ENCODE measurements at places on chromosomes 16 and 17.

DNA sequence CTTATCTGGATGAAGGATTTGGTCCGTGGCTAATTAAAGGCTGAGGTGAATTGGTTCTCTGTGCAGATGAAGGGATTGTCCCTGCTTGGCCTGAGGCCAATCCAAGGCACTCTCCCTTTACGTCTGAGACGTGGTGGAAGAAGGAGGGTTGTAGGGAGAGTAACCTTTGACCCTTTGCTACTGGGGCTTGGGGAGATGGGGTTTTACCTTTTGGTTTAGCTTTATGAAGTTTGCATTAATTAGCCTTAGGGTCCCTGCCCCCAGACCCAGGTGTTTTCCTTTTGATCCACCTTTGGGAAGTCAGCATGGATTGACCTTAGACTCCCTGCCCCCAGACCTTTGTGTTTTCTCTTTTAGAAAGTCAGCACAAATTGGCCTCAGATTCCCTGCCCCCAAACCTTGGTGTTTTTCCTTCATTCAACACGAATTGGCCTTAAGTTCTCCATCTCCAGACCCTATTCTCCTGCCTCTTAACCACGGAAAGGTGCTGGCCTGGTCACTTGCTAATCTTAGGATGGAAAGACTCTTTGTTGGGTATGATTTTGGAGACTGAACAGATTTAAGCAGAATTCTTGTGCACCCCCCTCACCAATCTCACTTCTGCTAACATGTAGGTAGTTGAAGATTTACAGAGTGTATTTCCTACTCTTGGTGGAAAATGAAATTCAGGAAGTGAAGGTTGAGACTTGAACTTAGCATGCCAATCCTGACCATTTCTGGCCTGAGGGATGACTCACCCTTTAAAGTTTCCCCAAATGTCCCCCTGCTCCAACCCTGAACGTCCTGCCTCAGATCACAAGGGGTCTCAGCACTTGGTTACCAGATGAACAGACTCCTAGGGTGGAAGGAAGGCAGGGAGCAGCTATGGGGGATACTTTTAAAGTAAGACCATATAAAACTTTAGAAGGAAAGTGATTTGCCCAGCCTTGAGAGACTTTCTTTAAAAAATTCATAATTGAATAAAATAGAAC is 23.1 kb upstream of the MMD start:
- DNase-seq, result no peak

DNA sequence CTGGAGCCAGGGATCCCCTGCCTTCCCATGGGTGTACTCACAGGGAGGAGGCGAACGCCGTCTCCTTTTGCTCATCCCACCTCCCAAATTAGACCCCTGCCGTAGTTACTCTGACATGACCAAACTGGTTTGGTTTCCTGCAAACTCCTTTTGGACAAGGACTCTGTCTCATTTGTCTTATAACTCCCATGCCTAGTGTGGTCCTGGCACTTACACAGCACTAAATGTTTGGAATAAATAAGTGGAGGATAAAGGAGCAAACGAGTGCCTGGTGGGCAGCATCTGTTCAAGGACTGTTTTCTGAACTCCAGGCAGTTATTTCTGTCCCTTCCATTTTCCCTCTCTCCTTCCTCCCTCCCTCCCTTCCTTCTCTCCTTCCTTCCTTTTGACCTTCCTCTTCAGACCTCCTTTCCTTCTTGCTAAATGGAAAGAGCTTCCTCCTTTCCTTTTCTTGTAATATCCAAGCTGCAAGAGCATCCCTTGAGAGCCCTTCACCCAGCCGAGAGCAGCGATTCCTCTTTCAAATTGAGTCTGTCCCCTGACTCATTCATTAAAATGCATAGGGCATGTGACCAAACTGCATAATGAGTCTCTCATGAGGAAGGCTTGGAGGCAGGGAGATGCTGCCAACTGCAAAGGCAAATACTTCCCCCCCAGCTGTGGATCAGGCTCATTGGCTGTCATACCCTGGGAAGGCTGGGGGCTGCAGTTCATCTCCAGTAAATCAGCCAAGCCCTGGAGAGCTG is 36.8 kb downstream of the CHD9 start:
- DNase-seq, result no peak

GRCh38 chr16:49739381-49739780 is 116.5 kb downstream of the ZNF423 start:
- DNase-seq, result no peak

GRCh38 chr17:45628019-45628418 is 137.5 kb upstream of the PLEKHM1 start:
- DNase-seq, result no peak

GRCh38 chr17:36911001-36911400 is 26.3 kb upstream of the LHX1 start:
- DNase-seq, result no peak

GRCh38 chr17:81902023-81902652 is at the start of gene NPB:
Gene NPB, plus strand, starts transcription at chr17:81902238. Its CDS starts 40 bp downstream, at chr17:81902278.
- peak; percentile 37 for DNase-seq

GRCh38 chr17:66945147-66945835 is 19.2 kb upstream of the CACNG4 start:
- DNase-seq, result no peak

DNA sequence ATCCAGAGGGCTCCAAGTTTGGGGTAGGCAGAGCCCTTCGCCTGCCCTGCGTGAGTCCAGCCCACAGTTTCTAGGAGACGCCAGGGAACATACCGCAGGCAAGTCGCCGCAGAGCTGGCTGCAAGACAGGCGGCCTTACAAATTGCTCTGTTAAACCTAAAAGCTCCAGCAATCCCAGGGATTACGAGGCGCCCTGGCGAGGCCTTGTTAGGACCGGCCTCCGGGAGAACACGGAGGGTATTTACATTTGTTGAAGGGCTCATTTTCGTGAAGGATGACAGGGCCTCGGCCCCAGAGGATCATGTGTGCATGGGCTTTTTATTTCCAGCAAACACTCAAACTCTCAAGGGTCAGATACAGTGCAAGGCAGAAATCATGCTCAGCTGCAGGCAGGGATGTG is 77.6 kb upstream of the FOXF1 start:
- no peak for DNase-seq

DNA sequence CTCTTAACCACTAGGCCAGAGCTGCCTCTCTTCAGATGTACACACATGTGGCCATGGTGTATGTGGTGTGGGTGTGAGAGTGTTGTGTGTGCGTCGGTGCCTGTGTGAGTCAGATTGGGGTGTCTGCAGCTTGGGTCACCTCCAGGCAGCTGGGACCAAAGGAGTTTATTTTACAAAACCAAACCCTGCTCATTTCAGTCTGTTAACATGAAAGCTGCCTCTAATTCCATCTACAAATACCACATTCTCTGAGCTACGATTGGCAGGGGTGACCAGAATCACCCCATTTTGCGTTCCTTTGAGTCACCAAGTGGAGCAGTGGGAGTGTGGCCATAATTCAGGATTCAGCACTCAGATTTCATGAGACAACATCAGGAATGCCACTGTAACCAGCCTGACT is 105.3 kb downstream of the IRX5 start:
- DNase-seq, result no peak

- DNase-seq, result no peak
These were observed 314.2 kb upstream of the CCL2 start for GRCh38 chr17:33940769-33941370.

DNA sequence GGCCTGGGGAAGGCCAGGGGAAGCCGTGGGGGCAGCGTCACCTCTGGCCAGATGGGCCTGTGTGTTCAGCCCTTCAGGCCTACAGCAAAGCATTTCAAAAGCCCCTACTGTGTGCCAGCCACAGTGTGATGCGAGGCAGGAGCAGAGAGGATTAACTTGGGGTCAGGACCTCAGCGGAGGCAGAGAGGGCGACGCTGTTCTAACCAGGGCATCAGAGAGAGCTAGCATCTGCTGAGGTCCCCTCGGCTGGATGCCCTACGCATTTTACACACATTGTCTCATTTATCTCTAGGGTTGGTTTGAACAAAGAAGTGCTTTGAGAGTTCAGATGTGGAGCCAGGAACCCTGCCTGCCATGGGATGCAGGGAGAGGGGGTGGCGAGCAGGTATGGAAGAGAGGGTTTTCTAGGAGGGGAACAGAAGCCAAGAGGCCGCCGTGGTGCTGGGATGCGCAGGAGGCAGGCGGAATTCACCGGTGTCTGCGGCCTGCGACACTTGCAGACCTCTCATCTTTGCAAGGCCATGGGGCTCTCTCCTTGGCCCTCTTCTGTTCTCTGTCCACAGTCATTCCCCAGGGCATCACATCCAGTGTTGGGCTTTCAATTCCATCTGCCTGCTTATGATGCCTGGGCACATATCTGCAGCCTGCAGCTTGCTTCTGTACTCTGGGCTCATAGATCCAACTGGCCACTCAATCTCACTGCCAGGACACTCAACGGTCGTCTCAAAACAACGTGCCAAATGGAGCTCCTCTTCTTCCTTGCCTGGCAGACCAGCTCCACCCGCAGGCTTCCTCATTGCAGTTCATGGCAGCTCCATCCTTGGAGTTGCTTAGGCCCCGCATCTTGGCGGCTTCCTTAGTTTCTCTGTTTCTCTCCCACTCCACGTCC is 8.1 kb upstream of the NKD1 start:
- no peak for DNase-seq

- DNase-seq, result no peak
These were observed 42.9 kb downstream of the USP10 start for GRCh38 chr16:84742641-84743092.

DNA sequence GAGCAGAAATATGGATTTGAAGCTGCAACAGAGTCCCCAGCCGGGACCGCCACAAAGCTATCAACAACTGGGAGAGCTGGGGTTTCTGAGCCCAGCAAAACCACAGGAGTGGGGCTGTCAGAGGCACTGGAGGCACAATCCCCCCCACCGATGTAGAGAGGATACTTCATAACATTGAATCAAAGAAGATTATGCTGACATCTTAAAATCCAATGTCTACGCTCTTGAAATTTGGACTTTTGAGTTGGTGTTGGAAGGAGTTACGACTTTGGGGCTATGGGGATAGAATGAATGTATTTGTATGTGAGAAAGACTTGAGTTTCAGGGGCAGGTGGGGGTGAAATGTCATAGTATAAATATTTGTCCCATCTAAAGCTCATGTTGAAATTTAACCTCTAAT is 1121.6 kb upstream of the CDH8 start:
- DNase-seq, result no peak

DNA sequence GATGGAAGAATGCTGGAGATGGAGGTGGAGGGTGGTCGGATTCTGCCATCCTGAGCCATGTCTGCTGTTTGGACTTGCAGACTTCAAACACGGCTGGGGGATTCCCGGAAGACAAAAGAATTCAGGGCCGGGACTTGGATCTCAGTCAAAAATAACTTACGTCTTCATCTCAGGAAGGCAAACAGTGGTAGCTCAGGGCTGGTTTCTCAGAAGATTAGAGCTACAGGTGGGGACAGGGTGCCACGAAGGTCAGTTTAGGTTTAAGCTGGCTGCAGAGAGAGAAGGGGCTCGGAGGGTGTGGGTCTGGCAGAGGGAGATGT is 4.3 kb upstream of the RHBDL3 start:
- no peak for DNase-seq

GRCh38 chr16:3121851-3122467 is 9.6 kb downstream of the ZNF205 start:
- DNase-seq, result no peak

DNA sequence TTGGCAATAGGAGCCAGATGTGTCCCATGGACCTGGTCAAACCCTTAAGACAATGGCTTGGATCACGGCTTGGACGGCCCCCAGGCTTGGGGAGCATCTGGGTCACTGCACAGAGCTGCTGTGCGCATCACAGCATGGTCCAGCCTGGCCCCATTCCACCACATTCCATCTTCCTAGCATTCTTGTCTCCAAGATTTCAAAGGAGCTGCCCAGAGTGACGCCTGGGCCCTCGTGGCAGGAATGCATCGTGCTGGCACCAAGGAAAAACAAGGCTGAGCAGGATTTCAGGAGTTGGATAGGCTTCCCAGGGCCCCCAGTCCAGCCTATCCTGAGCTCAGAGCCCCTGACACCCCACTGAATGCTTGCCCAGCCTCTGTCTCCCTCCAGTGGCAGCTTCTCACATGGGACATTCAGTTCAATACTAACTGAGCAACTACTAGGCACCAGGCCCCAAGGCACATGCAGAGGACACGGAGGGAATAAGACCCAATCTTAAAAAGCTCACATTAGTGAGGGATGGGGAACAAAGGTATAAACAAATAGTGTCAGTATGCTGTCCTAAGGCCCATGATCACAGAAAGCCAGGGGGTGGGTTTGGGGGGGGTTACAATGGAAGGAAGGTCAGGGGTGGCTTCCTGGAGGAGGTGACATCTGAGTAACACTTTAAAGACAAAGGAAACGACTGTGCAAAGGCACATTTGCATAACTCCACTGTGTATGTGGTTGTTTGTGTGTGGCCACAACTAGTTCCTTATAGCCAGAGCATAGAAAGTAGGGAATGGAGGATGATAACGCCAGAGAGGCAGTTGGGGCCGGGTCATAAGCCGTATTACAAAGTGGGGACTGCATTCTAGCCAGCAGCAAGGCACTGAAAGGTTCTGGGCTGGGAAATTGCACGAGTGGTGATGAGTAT is 34.1 kb downstream of the TK2 start:
- DNase-seq, result no peak

- no peak for DNase-seq
These were observed 279.9 kb upstream of the DYNLRB2 start for GRCh38 chr16:80260906-80261311.

- no peak for DNase-seq
These were observed 16.6 kb downstream of the MYH3 start for GRCh38 chr17:10640475-10640874.

GRCh38 chr17:30594223-30594952 is 117.2 kb downstream of the GOSR1 start:
- no peak for DNase-seq

- DNase-seq, result no peak
These were observed 351.0 kb upstream of the SOX9 start for GRCh38 chr17:71769850-71770249.

DNA sequence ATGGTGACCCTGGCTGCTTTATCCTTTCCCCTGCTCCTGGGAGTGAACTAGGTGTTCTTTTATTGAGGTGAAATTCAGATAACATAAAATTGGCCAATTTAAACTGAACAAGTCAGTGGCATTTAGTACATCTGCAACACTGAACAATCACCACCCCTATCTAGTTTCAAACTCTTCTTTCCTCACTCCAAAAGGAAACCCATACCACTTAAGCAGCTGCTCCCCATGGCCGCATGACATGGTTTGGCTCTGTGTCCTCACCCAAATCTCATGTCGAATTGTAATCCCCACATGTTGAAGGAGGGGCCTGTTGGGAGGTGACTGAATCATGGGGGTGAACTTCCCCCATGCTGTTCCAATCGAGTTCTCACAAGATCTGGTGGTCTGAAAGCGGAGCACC is 154.1 kb downstream of the STX8 start:
- no peak for DNase-seq

DNA sequence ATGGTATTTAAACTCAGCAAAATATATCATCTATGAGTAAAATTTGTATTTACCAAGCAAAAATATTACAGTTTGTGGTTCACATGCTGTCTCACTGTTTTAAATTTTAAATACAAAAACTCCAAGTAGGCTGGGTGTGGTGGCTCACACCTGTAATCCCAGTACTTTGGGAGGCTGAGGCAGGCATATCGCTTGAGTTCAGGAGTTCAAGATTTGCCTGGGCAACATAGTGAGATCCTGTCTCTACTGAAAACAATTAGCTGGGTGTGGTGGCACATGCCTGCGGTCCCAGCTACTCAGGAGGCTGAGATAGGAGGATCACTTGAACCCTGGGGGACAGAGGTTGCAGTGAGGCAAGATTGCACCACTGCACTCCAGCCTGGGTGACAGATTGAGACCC is 37.3 kb downstream of the MAPT start:
- no peak for DNase-seq

Data from stimulated activated CD4-positive, alpha-beta T cell treated with anti-CD3 and anti-CD28 coated beads, Interleukin-2, amount 100 ng/mL, for 24 hours (primary cell).